Tracheal epithelial cell (primary cell): ENCODE measurements at places on chromosomes 13 and 19. TPM values are rescaled to one million over a fixed set of nuclear protein-coding genes. Genes with fewer than 3 reads are reported as not detected.

Gene GPC6
- 4.0 and 16.6 TPM in 2 replicates for total RNA-seq

Gene CABP5
- total RNA-seq = not detected in 2 replicates

Gene PLIN4
- total RNA-seq = 1.7 and 8.7 TPM in 2 replicates

Gene TMPRSS9
- not detected in 2 replicates for total RNA-seq

Gene ZNF708
- 3.1 and 3.2 TPM in 2 replicates for total RNA-seq
